ENCODE measurements at places on chromosomes 4 and X.

DNA sequence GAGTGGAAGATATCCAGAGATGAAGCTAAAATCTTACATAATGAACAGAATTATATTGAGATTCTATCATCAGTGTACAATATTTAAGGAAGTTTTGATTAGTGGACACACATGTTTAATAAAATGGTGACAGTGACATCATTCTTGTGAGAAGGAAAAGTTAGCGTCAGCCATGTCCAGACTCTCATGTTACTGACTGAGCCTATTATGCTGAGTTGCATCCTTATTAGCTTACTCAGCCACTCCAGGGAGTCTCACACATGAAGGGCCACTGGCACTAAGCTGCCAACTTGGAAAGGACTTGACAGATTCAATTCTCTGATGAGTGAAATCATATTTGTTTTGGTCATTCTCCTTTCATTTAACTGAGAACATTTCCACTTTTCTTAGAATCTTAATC lies 170.6 kb downstream of the BANK1 start:
- no peak for DNase-seq

GRCh38 chrX:54807524-54808108 lies at the start of gene MAGED2:
Gene MAGED2 (plus strand): TSS chrX:54807745. CDS start chrX:54809332, 1,587 bp downstream.
- DNase-seq, result peak; percentile 46

DNA sequence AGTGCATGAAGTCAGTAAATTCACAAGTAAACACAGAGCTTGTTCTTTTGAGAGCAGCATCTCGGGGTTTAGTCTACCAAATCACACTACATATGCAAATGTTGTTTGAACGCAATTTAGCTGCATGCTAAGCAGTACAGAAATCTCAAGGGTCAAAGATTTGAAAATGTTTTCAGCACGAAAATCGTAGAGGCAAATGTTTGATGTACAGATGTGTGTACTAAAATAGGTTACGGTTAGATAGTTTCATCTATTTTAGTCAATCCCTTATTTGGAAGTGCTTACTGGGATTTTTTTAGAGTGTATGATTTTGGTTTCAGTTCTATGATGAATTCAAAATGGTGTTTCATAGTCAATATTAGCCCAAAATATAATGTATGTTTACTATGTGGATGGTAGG lies 1928.2 kb upstream of the TENM3 start:
- DNase-seq, result no peak

DNA sequence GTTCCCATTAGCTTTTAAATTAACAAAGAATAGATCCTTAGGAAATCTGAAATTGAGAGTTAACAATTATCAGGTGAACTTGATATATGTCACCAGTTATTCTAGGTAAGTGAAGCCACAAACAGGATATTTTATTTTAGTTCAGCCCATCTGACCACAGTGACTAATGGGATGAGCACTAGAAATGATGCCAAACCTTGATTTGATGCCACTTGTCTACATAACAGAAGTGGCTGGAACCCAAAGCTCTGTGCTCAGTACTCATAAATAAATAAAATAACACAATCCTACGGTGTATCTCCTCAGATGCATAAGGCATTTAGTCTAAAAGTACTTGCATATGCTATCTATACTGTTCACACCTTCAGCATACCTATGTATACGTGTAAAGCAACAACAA lies 12.2 kb downstream of the SLITRK4 start:
- DNase-seq, result no peak

DNA sequence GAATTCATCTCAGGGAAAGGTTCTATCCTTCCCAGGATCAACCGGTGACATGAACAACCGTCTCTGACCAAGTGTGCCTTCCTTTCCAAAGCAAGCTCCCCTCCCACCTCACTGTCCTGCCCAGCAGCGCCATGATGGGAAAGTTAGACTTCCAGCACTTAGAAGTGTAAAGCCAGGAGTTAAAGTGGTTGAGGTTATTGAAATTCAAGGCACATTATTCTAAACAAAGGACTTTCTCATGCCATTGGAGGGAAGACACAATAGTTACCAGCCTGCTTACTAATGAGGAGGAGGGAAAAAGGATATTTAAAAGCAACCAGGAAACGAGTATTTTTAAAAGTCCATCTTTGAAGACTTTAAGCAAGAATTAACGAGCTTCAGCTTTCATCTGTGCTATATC lies 96.8 kb downstream of the NSUN7 start:
- DNase-seq, result peak; percentile 92

DNA sequence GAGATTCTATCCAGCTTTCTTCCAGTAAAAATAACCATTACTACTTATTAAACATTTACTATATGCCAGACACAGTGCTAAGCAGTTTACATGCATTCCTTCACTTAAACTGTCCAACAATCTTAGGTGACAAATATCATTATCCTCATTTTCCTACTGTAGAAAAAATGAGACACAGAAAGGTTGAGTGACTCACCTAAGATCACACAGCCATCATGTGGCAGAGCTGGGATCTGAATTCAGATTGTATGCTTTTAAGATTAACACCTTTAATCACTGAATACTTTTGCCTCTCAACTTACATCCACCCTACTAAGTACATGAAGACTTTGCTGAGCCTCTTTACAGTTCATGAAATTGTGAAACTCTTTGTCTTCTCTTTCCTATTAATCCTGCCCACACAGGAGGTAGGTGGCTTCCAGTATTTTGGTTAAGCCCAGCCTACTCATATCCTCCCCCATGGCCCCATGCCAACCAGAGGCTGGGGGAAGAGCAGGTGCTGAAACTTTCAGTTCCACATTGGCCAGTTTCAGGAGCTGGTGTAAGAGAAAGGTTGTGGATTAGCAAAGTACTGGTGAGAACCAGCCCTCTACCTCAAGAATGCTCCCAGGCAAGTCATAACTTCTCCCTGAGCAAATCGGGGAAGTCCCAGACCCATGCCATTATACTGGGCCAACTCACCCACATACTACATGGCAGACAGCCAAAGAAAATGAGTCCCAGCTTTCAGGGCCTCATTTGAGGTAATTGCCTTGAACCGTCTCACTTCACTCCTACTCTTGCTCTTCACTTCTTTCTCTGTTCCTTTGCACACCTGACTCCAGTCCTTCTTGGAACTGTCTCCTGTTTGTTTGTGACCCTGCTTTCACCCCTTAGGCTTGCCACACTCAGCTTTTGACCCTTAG lies 211.1 kb downstream of the GUCY2F start:
- DNase-seq, result no peak

- DNase-seq, result no peak
Observed at GRCh38 chr4:121950680-121951520, 960 bp downstream of the TRPC3 start.

GRCh38 chrX:97372001-97372766 lies 488.5 kb downstream of the RPA4 start:
- DNase-seq, result no peak

- no peak for DNase-seq
Observed at GRCh38 chrX:135535077-135535940, 14.8 kb downstream of the INTS6L start.

DNA sequence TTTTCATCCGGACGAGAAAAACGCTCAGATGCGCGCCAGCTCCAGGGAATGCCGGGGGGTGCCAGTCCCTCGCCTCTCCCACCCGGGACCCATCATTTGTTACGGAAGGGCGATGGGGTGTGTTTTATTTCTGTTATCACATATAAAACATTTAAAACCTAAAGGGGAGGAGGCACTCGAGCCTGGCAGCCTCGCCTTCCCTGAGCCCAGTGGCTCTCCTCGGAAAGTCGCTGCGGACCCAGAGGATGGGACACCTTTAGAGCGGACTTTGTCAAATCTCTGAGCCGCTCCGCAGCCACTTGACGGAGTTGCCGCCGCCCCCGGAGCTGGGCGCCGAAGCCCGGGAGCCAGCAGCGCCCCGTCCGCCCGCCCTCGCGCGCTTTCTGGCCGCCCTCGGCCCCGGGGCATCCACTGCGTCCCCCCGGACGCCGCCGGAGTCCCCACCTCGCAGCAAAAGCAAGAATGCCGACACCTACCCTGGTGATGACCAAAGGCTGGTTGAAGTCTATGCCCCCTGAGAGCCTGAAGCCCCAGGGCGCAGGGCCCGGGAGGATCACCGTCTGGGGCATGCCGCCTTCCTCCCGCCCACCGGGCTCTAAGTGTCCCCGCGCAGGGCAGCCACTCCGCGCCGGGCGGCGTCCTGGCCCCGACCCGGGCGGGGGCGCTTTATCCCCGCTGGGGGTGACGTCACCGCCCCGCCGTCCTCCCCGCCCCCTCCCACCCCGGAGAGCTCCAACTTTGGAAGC lies at the start of gene PDLIM3:
PDLIM3 (minus strand) TSS at position 642 of the 746 bp plus-strand sequence; CDS start at position 569, 73 bp downstream.
- peak; percentile 74 for DNase-seq

Data from globus pallidus (tissue), 1 donor.